ENCODE measurements at places on chromosomes 13 and 19. TPM values are rescaled to one million over a fixed set of nuclear protein-coding genes. Genes with fewer than 3 reads are reported as not detected.

PBX4 gene
- not detected for total RNA-seq

PRKCG gene
- total RNA-seq = 0.49 TPM

CFD gene
- total RNA-seq = 70.6 TPM

ZNF682 gene
- 0.97 TPM for total RNA-seq

SYNGR4 gene
- total RNA-seq = not detected

PROZ gene
- total RNA-seq = not detected

PROSER3 gene
- 1.8 TPM for total RNA-seq

DPF1 gene
- 4.7 TPM for total RNA-seq

HNRNPA1L2 gene
- total RNA-seq = 1.6 TPM

ABHD17A gene
- total RNA-seq = 164 TPM
